ENCODE measurements at places on chromosomes 2 and 18.

GRCh38 chr2:76174505-76174904 lies 463.8 kb upstream of the GCFC2 start:
- no peak for DNase-seq

- DNase-seq, result no peak
Observed at GRCh38 chr18:23038712-23039111, 96.6 kb upstream of the CABLES1 start.

- DNase-seq, result no peak
Observed at GRCh38 chr2:231117922-231118613, 6.8 kb downstream of the HTR2B start.

- DNase-seq, result no peak
Observed at GRCh38 chr2:119583291-119583690, 39.0 kb downstream of the CFAP221 start.

GRCh38 chr2:226797289-226797988 lies 2.2 kb downstream of the IRS1 start:
- DNase-seq, result peak; percentile 62

DNA sequence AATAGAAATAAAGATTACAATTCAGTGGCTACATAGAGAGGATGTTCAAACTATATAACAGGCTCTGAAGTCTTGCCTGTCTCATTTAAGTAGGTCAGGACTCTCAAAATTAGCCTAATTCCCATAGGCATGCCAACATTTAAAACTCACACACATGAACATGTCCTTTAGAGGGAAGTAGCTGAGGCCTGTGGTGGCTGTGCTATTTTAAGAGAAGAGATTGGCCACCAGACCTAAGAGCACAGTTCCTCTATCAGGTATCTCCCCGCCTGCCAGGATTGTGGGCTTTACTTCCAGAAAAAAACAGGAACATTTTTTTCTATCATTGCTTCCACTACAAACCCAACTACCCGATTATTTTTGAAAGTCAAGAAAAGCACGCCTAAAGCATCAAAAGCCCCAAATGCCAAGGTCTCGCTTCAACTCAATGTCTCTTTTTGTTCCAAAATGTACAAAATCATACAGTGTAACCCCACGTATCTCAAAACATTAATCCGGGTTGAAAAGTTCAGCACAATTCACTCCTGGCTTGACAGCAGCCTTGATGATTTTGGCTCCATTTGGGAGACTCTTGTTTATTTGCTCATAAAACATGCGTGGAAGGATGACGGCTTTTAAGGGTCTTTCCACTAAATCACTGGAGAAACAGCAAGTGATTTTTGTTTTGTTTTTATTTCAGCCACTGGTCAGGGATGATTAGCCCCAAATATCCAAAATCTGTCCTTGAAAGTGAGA lies 15.3 kb downstream of the FHL2 start:
- DNase-seq, result no peak

- no peak for DNase-seq
Observed at GRCh38 chr2:34447097-34447496, 848.0 kb upstream of the FAM98A start.

DNA sequence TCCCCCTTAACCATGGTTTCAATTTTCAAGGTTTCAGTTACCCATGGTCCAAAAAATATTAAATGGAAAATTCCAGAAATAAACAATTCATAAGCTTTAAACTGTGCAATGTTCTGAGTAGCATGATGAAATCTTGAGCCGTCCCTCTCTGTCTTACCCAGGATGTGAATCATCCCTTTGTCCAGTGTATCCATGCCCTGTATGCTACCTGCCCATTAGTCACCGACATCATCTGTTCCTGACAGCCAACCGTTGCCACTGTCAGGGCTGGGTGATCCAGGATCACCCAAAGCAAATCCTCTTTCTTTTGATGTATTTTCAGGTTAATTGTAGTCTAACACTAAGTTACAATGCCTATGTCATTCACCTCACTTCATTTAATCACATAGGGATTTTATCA lies 15.7 kb upstream of the OLA1 start:
- DNase-seq, result no peak

DNA sequence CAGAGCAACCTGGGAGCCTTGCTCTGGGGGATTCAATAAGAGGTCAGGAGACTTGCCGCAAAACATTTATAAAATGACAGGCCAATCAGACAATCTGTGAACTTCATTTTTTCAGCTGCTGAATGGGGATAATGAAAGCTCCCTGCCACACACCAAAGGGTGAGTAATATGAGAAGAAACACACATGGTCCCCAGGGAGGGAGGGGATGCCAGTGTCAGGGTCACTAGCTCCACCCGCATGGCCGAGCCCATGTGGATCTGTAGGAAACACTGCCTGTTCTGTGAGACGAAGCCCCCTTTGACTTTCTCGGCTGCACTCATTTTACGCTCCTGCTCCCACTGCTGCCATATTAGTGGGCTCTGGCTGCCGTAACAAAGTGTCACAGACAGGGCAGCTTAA lies 521.0 kb upstream of the RAB6C start:
- DNase-seq, result no peak

DNA sequence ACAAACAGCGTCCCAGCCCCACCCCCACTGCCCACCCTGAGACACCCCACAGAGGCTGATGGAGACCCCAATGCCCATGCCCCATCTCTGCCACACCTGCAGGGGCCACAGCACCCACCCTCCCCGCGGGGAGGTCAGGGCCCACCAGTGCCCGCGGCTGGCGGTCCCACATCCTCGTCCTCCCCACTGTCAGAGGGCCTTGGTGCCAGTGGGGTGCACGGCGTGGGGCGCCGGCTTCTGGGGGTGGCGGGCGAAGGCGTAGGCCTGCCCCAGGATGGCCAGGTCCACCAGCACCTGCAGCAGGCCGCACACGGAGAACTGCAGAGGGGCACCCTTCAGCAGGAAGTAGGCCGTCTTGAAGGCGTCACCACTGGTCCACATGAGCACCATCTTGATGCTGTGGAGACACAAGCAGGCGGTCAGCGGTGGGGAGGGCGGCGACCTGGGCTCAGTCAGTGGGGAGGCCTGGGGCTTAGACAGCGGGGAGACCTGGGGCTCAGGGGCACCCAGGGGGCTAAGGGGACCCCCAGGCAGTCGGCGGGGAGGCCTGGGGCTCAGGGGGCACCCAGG lies 47.6 kb downstream of the SLC66A2 start:
- DNase-seq, result peak; percentile 47

DNA sequence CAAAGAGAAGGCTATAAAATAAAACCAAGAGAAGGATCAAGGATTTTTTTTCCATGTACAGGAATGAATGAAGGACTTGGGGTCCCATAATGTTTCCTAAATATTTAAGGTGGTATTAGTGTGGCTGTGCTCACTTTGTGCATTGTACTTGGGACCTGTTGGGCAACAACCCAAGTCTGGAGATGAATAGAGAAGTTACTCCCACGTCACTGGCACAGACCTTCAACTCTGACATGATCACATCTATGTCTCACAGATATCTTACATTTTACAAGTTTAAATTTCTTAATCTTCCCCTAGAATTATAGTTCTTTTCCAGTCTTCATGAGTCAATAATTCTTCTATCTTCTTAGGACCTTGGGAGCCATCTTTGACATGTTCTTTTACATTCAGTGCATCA lies 133.4 kb downstream of the PLCL1 start:
- no peak for DNase-seq

DNA sequence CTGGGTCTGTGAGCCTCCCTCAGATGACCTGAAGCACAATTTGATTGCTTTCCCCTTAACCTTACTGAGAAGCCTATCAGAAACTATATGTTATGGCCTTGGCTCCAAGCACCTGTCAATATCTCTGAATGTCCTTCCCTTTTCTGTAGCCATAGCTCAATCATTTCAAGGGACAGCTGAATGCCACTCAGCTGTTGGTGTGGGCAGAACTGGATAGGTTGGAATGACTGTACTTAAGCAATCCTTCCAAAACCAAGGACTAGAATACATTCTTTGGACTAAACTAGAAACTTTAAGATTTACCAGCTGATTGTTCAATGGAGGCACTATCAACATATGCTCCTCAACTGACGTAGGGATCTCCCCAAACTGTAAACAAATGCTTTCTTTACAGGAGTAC lies 159.4 kb downstream of the THADA start:
- no peak for DNase-seq

- no peak for DNase-seq
Observed at GRCh38 chr2:70671092-70671675, 96.8 kb downstream of the ADD2 start.

Measured in right atrium auricular region (tissue), 2 donors.